ENCODE measurements at places on chromosomes 3 and 15. TPM values are rescaled to one million over a fixed set of nuclear protein-coding genes. Genes with fewer than 3 reads are reported as not detected.

Gene CHRM5
- not detected for total RNA-seq

Gene CCDC54
- 0.40 TPM for total RNA-seq

Gene PAQR5
- 1.5 TPM for total RNA-seq

Gene POC1A
- 0.40 TPM for total RNA-seq

DNA sequence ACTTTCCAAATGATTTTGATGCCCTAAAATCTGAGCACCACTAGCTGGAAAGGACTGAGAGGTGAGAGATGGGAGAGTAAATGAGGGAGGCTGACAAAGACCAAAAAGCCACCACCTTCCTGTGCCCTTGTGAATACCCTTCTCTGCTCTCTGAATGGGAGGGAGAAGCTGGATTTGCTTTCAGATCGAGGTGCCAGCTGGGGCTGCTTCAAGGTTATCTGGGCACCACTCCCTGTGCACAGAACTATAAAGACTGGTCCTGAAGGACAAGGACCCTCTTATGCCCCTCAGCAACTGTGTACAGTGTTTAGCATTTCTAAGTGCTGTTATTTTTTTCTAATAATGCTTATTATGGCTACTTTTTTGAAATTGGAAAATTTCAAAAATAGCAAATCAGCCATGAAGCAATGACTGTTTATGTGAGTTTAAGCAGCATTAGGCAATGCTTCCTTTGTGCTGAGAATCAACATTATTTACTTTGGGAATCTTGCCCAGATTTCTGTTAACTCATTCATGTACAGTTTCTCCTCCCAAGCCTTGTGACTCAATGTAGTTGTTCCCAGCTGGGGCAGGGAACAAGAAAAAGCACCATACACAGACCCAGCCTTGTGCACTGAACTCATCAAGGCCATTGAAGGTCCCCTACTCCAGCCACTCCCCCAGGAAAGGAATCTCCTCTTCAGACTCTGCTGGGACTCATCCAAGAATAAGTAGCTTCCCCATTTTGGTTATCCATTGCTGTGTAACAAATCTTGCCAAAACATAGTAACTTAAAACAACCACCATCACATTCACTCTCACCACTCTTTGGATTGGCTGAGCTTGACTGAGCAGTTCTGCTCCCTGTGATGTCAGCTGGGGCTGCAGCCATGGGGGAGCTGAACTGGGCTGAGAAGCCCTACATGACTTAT is 37.3 kb upstream of the CDV3 start:
- no peaks in the 10 kb centered on the region for H3K27me3 ChIP-seq
- no peak overlapping the region for H3K4me3 ChIP-seq
- no peaks in the 10 kb centered on the region for H3K36me3 ChIP-seq
- H3K4me1 ChIP-seq, result peaks cover 19% of the 10 kb centered on the region
- DNase-seq, result peak; percentile 52

DNA sequence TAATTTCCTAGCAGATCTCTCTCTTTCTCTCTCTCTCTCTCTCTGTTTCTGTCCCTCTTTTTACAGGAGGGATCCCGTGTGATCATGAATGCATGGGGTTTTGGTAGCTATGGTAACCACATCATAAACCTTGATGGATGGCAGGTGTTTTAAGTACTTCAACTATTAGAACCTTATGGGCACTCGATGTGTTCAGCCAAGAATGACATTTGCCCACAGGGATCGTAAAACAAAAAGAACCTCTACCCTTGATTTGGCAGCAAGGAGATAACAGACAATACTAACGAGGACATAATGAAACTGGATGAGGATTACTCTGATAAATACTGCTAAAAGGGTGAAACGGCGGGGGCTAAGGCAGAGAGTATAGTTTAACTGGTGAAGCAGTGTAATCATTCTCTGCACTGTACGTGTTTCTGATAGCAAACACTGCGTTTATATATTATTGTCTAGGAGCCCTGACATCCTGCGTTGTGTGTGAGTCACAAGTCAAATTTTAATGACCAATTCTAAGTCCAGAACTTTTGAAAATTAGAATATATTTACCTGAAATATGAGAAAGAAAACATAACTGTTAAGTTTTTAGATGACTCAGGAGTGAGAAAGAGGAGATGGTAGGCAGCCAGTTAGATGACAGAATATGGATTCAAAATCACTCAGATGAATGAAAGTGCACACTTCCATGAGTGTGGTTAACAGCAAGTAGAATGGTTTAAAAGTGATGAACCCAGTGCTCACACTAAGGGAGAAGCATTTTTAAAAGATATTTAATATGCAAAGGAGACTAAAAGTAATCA is 80.3 kb downstream of the OTOL1 start:
- H3K27ac ChIP-seq, result no peak overlapping the region
- no peaks in the 10 kb centered on the region for H3K36me3 ChIP-seq
- H3K27me3 ChIP-seq, result no peaks in the 10 kb centered on the region
- DNase-seq, result no peak
- H3K4me3 ChIP-seq, result no peak overlapping the region

- H3K4me3 ChIP-seq, result no peak overlapping the region
- no peaks in the 10 kb centered on the region for H3K27me3 ChIP-seq
- no peak for DNase-seq
- H3K36me3 ChIP-seq, result no peaks in the 10 kb centered on the region
- H3K27ac ChIP-seq, result no peak overlapping the region
Measured at GRCh38 chr3:8962226-8962861, 928 bp downstream of the RAD18 start.

GRCh38 chr3:106208967-106209366 is 340.2 kb upstream of the CBLB start:
- H3K27ac ChIP-seq, result no peak overlapping the region
- H3K27me3 ChIP-seq, result no peaks in the 10 kb centered on the region
- H3K4me1 ChIP-seq, result no peaks in the 10 kb centered on the region
- DNase-seq, result no peak
- H3K36me3 ChIP-seq, result no peaks in the 10 kb centered on the region

DNA sequence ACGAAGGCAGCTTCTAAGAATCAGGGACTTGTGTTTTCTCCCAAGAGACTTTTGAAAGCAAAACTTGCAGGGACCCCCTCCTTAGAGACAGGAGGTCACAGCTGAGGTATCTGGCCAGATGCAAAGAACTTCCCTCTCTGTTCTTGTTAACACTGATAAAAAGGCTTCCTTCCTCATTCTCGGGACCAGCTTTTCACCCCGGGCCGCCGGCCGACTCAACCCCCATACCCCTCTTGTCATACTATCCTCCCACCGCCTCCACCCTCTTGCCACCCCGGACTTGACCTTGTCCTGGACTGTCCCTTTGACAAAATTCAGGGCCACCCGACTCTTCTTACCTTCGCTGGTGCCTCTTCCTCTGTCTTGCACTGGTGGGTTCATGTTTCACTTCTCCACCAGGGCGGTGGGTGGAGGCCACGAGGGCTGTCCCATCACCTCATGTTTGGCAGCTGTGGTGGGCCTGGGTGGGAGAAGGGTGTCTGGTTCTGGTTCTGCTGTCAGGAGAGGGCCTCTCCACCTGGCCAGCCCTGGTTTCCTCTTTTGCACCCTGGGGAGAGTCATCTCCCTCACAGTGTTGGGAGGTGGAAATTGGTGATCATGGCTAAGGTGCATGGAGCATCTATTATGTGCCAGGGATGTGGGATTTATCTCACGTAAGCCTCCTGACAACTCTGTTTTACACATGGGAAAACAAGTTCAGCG is 32.5 kb downstream of the BHLHE40 start:
- no peaks in the 10 kb centered on the region for H3K27me3 ChIP-seq
- no peak for DNase-seq
- H3K4me1 ChIP-seq, result no peaks in the 10 kb centered on the region
